ENCODE measurements at places on chromosomes 11 and 22.
A peak's percentile ranks its signal among the peaks of the same experiment; 100 is the strongest.

DNA sequence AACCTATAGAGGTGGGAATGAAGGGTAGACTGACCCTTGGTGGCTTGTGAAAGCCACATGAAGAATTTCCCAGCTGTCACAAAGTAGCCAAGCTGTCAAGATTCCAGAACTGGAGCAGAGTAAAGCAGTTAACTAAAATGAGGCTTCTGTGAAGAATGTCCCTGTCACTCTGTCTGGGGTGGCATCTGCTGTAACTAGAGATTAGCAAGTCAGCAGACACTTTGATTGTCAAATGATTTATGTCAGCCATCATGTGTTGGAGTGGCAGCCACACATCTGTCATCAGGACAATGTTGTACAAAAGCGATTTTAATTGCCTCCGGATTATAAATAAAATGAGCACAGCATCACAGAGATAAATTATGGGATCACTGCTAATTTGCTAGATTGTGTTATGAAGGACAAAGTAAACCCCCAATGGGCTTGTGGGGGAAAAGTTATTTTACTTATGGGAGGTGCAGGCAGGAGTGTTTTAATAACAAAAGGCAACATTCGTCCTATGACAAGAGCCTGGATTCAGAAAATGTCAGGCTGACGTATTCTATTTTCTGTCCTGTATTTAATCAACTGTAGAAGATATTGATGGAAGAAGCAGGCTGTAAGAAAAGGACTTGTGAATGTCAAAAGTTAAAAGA, 270.9 kb downstream of the FAM181B start:
- no peak for DNase-seq
- peaks cover 6% of the 10 kb centered on the region for H3K4me1 ChIP-seq
- H3K36me3 ChIP-seq = no peaks in the 10 kb centered on the region
- H3K27ac ChIP-seq = no peak overlapping the region

DNA sequence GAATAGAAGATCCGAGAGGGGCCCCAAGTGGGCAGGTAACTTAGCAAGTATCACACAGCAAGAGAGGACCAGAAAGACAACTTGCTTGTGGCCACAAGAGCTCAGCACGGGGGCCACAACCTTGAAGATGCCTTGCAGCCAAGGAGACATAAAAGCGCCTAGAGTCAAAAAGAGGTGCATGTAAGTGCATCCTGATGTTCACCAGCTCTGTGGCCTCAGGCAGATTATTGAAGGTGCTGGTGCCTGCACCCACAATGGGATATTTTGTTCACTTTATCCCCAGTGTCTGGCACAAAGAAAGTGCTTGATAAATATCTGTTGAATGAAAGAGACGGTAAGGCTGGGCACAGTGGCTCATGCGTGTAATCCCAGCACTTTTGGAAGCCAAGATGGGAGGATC, 106.0 kb upstream of the ASPHD2 start:
- no peak overlapping the region for H3K4me3 ChIP-seq
- no peaks in the 10 kb centered on the region for H3K36me3 ChIP-seq
- no peak overlapping the region for H3K27ac ChIP-seq

DNA sequence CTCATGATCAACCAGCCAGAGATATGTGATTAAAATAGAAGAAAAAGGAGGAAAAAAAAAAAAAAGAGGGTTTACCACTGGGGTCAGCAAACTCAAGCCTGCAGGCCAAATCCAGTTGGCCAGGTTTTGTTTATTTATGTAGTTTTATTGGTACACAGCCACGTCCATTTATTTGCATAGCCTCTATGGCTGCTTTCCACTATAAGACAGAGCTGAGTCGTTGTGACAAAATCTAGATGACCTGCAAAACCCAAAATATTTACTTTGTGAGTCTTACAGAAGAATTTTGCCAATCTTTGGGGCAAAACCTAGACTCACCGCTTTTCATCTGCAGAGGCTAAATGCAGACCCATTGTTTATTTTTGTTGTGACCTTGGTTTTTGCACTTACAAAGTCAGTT, 87.1 kb downstream of the TENM4 start:
- H3K4me1 ChIP-seq = no peaks in the 10 kb centered on the region
- H3K4me3 ChIP-seq = no peak overlapping the region
- no peak for DNase-seq
- H3K36me3 ChIP-seq = no peaks in the 10 kb centered on the region
- no peaks in the 10 kb centered on the region for H3K27me3 ChIP-seq
- H3K27ac ChIP-seq = no peak overlapping the region

GRCh38 chr11:31218847-31219246, 150.7 kb downstream of the DCDC1 start:
- H3K4me3 ChIP-seq = no peak overlapping the region
- DNase-seq = no peak
- H3K27ac ChIP-seq = no peak overlapping the region

DNA sequence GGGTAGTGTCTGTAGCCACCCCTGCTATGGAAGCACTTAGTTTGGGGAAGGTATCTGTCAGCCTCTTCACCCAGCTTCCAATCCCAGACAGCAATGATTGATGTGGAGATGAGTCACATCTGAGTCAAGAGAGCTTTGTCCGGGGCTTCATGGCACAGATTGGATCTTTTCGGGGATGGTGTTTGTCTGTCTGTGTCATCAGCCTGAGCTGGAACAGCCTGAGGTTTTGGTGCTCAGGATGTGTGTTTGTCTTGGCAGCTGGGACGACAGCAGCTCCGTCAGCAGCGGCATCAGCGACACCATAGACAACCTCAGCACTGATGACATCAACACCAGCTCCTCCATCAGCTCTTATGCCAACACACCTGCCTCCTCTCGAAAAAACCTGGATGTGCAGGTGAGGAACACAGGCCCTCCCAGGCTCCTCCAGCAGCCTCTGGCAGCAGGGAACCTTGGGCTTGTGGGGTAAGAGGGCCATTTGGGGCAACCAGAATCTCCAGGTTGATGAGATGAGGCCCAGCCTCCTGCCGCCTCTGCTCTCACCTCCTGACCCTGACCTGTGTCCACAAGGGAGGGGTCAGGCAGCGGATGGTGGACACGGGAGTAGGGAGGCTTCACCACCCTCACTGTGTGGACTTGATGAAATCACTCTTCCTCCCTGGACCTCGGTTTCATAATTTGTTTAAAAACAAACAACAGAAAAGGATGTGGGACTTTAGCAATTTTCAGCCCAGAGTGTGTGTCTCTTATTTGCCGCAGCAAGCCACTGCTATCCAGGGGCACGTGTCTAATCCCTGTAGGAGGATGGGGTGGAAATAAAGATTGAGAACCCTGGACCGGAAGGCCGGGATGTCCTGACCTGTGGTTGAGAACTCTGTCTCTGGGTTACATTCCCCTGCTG, 124.3 kb downstream of the DBX1 start:
- no peak overlapping the region for H3K4me3 ChIP-seq
- no peaks in the 10 kb centered on the region for H3K27me3 ChIP-seq
- no peak overlapping the region for H3K27ac ChIP-seq
- H3K36me3 ChIP-seq = no peaks in the 10 kb centered on the region
- H3K4me1 ChIP-seq = peaks cover 16% of the 10 kb centered on the region

GRCh38 chr22:44567846-44568493, 69.9 kb upstream of the RTL6 start:
- no peak for DNase-seq
- H3K4me3 ChIP-seq = no peak overlapping the region
- no peaks in the 10 kb centered on the region for H3K4me1 ChIP-seq
- no peak overlapping the region for H3K27ac ChIP-seq
- H3K36me3 ChIP-seq = no peaks in the 10 kb centered on the region

DNA sequence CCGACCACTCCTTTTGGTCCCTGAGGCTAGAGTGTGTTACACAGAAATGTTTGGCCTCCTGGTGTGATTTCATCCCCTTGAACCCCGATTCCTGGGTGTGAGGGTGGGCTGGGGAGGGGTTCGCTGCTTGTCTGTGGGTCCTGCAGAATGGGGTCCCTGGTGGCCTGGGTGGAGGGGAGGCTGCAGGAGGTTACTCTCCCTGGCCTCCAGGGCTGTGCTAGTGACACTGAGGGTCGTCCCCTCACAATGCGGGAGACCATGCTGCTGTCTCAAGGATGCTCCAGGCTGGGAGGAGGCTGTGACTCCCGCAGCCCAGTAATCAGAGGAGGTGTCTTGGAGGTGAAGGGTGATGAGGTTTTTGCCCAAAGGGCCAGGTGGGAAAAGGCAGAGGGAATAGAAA, 17.0 kb upstream of the OMP start:
- H3K27ac ChIP-seq = no peak overlapping the region
- H3K4me1 ChIP-seq = no peaks in the 10 kb centered on the region
- no peaks in the 10 kb centered on the region for H3K27me3 ChIP-seq
- H3K36me3 ChIP-seq = no peaks in the 10 kb centered on the region

DNA sequence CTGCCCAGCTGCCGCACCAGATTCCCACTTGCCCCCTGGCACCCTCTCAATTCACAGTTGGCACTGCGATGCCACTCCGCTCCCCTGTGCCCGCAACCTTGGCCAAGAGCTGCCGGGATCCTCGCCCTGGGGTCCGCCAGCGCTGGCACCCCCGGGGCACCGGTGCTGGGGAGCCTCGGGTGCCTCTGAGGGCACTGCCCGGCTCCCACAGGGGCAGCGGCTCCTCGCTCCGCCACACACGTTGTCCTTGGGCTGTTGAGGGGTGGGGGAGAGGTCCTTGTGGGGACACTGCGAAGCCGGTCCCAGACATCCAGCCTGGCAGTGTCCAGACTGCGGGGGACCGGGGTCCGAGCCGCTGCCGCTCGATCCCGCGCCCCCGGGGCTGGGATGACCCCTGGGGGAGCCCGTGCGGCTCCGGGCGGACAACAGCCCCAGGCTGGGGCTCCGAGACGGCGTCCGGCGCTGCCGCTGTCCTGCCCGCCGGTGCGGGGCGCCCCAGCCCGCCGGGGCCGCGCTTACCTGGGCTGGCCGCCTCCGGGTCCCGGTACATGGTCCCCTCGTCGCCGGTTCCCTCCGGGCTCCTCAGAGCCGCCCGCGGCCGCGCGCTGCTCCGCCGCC, 496 bp downstream of the SYT7 start:
- no peaks in the 10 kb centered on the region for H3K36me3 ChIP-seq
- H3K4me3 ChIP-seq = peak overlapping the region; percentile 59
- H3K27ac ChIP-seq = no peak overlapping the region
- H3K27me3 ChIP-seq = peaks cover 61% of the 10 kb centered on the region
- H3K4me1 ChIP-seq = peaks cover 41% of the 10 kb centered on the region

- peaks cover 34% of the 10 kb centered on the region for H3K27me3 ChIP-seq
- no peaks in the 10 kb centered on the region for H3K4me1 ChIP-seq
- H3K27ac ChIP-seq = no peak overlapping the region
- H3K4me3 ChIP-seq = no peak overlapping the region
- no peak for DNase-seq
- H3K36me3 ChIP-seq = no peaks in the 10 kb centered on the region
Observed at GRCh38 chr11:31986201-31986889, 104.5 kb upstream of the RCN1 start.

DNA sequence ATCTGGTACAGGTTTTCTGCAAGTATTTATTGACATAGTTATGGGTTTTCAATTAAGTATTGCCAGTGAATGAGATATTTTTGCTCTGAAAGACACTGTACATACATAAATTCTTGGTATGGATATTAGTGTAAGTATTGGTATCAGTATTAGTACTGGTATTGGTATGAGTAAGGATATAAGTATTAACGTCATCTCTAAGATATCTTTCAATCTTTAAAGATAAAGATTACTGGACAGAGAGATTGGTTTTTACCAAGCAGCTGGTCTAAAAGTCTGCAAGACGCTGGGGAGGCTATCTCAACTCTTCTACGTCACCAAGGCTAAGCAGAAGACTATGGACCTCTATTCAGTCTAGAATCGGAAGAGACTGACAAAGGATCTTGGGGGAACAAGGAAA, 234.5 kb downstream of the NXPE2 start:
- H3K27me3 ChIP-seq = no peaks in the 10 kb centered on the region
- H3K4me3 ChIP-seq = no peak overlapping the region
- no peak overlapping the region for H3K27ac ChIP-seq
- no peaks in the 10 kb centered on the region for H3K4me1 ChIP-seq

- H3K27me3 ChIP-seq = no peaks in the 10 kb centered on the region
- no peak overlapping the region for H3K27ac ChIP-seq
Observed at GRCh38 chr22:24583221-24584165, 9.4 kb downstream of the LRRC75B start.

GRCh38 chr11:6565988-6566703, 37.3 kb downstream of the RRP8 start:
- no peaks in the 10 kb centered on the region for H3K36me3 ChIP-seq
- H3K27ac ChIP-seq = no peak overlapping the region
- H3K27me3 ChIP-seq = no peaks in the 10 kb centered on the region
- H3K4me1 ChIP-seq = peaks cover 5% of the 10 kb centered on the region
- no peak for DNase-seq

DNA sequence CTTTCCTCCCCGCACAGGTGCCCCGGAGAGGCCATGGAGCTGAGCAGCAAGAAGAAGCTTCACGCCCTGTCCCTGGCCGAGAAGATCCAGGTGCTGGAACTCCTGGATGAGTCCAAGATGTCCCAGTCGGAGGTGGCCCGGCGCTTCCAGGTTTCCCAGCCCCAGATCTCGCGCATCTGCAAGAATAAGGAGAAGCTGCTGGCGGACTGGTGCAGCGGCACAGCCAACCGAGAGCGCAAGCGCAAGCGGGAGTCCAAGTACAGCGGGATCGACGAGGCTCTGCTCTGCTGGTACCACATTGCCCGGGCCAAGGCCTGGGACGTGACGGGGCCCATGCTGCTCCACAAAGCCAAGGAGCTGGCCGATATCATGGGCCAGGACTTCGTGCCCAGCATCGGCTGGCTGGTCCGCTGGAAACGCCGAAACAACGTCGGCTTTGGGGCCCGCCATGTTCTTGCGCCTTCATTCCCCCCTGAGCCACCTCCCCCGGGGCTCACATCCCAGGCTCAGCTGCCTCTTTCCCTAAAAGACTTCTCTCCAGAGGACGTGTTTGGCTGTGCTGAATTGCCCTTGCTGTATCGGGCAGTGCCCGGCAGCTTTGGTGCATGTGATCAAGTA, 1.3 kb downstream of the TIGD3 start:
- H3K4me1 ChIP-seq = peaks cover 23% of the 10 kb centered on the region
- no peaks in the 10 kb centered on the region for H3K36me3 ChIP-seq
- H3K4me3 ChIP-seq = peak overlapping the region; percentile 70

GRCh38 chr11:10438458-10438857, 16.6 kb upstream of the AMPD3 start:
- DNase-seq = no peak
- no peak overlapping the region for H3K27ac ChIP-seq
- no peaks in the 10 kb centered on the region for H3K27me3 ChIP-seq
- H3K36me3 ChIP-seq = no peaks in the 10 kb centered on the region

DNA sequence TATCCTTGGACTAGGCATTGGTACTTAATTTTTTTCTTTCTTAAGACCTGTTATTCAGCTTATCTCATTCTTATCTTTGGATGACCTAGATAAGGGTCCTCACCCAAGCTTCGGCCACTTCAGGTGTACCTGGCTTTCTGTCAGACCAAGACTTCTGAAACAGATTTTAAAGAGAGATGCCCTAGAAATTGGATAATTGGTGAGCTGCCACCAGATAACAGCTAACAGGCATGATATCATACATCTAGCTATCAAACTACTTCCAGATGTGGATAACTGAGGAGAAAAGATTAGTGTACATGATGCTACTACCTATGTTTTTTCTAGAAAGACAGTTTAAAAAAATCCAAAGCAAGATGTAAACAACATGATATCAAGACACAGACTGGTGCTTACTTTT, 52.9 kb downstream of the FZD4 start:
- DNase-seq = no peak
- no peak overlapping the region for H3K27ac ChIP-seq
- H3K36me3 ChIP-seq = no peaks in the 10 kb centered on the region
- H3K4me3 ChIP-seq = no peak overlapping the region
- no peaks in the 10 kb centered on the region for H3K27me3 ChIP-seq
